Activated CD4-positive, alpha-beta memory T cell treated with anti-CD3 and anti-CD28 coated beads, Interleukin-2, amount 10 ng/mL, durations not matched to agents 7 days and 5 days (primary cell): ENCODE measurements at places on chromosomes 13 and 19.
A peak's percentile ranks its signal among the peaks of the same experiment; 100 is the strongest.

DNA sequence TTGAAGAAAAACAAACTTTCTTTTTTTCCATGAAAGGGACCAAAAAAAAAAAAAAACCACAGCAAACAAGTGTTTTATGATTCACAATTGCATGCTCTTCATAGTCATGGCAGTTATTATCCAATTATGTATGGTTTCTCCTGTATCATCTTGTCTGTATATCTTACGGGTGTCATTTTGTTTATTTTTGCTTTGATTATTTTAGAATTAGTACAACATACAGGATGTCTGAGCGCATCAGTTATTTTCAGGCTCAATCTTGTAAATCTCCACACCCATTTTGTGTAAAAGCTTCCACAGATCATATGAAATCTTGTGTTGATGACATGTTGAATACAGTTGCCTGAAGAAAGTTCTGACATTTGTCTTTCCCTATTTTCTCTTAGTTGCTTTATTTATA is 280.3 kb downstream of the KLF5 start:
- no peak for DNase-seq

DNA sequence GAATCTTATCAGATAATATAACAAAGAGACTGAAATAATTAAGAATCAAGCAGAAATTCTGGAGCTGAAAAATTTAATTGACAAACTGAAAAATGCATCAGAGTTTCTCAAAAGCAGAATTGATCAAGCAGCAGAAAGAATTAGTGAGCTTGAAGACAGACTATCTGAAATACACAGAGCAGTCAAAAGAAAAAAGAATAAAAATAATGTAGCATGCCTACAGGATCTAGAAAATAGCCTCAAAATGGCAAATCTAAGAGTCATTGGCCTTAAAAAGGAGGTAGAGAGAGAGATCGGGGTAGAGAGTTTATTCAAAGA is 39.2 kb downstream of the CAB39L start:
- no peak for DNase-seq

DNA sequence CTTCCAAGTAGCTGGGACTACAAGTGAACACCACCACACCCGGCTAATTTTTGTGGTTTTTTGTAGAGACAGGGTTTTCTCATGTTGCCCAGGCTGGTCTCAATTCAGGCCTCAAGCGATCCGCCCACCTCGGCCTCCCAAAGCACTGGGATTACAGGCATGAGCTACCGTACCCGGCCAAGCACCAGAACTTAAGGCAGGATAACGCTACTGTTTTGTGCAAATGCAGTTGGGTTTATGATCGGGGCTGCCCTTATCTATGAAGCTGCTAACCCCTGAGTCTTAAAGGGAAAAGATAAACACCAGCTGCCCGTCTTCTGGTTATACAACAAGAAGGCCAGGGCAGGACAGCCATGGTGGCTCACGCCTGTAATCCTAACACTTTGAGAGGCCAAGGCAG is 12.6 kb upstream of the TM6SF2 start:
- no peak for DNase-seq

- DNase-seq: no peak
Observed at GRCh38 chr13:27168086-27168485, 3.5 kb downstream of the USP12 start.

GRCh38 chr13:90201676-90202460 is 1145.6 kb upstream of the MIR17HG start:
- no peak for DNase-seq

GRCh38 chr13:23578411-23579071 is 8.3 kb downstream of the TNFRSF19 start:
- peak; percentile 78 for DNase-seq

DNA sequence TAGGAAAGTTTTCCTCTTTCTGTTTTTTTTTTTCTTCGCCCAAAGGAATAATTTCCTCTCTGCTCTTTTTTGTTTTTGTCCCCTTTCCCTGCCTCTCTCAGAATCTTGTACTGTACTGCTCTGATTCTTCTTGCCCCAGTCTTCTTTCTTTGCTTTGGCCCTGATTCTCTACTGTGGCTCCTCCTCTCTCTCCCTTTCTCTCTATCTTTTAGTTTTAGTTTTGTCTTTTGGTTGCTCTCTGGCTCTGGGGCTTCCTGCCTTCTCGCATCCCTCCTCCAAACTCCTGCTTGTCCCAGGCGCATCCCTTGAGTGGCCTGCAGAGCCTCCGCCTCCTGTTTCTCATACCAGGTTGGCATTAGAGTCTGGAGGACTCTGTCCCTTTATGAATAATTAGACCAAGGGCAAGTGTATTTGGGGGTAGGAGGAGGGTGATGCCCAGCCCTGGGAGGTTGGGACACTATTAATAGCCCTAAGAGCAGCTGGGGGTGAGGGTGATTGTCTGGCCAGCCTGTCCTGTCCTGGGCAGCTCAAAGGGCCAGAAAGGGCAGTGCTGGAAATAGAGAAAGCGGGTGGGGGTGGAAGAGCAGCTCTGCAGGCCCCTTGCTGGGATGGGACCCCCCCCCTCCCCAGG is 39.1 kb downstream of the LYL1 start:
- DNase-seq: no peak

GRCh38 chr13:31072041-31072440 is 89.7 kb downstream of the HSPH1 start:
- no peak for DNase-seq

DNA sequence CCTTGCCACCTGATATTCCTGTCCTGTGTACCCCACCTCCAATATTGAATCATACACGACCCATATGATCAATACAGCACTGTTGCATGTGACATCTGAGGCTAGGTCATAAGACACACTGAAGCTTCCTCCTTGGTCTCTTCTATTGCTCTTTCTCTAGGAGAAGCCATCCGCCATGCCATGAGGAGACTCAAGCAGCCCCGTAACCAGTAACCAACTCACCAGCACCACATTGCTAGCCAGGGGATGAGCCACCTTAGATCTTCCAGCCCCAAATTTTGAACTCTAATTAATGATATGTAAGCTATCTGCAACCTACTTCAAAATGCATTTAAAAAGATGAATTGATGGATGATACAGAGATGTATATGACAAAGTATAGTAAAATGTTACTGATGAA is 28.6 kb downstream of the ZNF557 start:
- no peak for DNase-seq

DNA sequence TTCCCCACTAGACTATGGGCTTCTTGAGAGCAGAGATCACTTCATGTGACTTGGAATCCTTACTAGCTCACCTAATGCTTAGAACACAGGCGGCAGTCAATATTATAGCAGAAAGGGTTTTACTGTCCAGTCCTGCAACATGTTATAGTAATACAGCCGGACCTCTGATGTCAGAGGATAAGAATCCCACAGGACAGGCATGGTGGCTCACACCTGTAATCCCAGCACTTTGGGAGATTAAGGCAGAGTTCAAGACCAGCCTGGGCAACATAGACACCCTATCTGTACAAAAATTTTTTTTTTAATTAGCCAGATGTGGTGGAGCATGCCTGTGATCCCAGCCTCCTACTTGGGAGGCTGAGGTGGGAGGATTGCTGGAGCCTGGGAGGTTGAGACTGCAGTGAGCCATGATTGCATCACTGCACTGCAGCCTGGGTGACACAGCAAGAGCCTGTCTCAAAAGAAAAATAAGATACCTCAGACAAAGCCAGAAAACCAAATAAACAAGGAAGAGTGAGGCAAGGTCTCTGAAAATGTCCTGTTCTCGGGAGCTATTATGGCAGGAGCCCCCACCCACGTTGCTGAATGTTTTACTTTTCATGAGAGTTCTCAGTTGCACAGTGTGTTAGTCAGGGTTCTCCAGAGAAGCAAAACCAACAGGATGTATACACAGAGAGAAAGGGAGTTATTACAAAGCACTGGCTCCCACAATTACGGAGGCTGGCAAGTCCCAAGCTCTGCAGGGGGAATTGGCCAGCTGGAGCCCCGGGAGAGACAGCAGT is 100.8 kb downstream of the UBL3 start:
- no peak for DNase-seq

DNA sequence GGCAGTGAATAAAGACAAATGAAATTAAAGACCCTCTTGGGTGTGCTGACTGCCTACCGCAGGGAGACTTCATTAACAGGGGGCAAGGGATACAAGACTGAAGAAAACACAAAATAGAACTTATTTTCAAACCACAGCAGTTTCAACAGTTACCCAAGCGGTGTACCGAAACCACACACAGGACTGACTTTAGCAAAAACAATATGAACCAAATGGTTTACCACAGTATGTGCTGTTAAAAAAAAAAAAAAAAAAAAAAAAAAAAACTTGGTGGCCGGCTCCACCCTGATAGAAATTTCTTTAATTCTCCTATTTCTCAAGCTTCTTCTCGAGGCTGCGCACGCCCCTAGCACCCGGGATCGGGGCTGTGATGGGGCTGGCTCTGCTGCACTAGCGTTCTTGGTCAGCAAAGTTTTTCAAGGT is 42.6 kb downstream of the KLF2 start:
- DNase-seq: peak; percentile 85

DNA sequence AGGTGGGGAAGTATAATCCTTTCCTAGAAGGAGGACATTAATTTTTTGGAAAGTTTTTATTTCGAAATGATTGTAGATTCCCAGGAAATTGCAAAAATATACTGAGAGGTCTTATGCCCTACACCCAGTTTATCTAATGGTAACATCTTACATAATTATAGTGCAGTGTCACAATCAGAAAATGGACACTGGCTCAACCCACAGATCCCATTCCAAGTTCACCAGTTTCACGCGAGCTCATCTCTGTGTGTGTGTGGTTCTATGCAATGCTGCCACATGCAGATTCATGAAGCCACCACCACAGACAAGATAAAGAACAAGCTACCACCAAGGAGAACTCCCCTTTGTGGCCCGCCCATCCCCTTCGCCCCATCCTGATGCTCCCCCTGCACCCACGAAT is 24.4 kb downstream of the IL17D start:
- DNase-seq: no peak

DNA sequence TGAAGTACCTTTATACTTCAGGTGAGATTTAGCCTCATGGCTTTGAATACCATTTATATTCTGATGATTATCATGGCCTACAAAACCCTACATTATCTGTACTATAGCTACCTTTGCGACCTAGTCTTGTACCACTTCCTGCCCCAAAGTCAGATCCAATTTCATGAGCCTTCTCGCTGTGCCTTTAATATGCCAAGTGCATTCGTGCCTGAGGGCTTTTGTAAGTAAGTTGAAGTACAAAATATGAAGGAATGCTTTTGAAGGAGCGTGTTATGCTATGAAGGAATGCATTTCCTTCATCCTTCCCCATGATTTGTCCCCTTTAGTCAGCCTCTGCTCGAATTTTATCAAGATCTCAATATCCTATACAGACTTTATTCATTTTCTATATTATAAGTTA is 9.2 kb upstream of the RASL11A start:
- no peak for DNase-seq

GRCh38 chr13:101401196-101401595 is 15.1 kb downstream of the NALCN start:
- no peak for DNase-seq

- DNase-seq: peak; percentile 40
Observed at GRCh38 chr13:42355092-42355485, 83.1 kb downstream of the AKAP11 start.

DNA sequence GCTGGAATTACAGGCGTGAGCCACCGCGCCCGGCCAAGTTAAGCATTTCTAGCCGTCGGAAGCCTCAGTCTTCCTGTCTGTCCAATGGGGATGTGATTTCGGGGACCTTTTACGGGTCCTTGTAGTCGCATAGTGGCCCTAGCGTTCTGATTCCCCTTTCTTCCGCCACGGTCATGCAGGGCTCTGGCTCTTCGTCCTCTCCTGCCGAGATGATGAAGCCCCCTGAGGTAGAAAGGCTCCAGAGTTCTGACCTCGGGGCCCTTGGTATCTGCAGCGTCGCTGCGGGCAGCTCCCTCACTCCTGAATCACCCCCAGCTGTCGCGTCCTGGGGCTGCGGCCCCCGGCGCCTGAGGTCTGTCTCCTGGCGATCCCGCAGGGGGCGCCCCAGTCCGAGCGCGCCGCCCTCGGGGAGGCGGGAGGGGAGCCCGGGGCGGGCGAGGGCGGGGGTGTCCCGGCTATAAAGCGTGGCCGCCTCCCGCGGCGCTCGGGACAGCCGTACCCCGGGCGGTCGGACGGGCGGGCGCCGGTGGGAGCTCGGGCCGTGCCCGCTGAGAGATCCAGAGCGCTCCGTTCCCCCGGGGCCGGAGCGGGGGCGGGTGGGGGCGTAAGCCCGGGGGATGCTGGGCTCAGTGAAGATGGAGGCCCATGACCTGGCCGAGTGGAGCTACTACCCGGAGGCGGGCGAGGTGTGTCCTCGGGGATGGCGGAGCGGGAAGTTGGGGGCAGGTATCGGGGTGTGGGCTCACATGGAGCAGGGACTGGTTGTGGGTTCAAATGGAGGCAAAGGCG is at the start of gene FOXA3:
Gene FOXA3, plus strand, starts transcription at position 487 of the 789 bp plus-strand sequence. Its CDS starts 131 bp downstream, at position 618.
- peak; percentile 69 for DNase-seq

DNA sequence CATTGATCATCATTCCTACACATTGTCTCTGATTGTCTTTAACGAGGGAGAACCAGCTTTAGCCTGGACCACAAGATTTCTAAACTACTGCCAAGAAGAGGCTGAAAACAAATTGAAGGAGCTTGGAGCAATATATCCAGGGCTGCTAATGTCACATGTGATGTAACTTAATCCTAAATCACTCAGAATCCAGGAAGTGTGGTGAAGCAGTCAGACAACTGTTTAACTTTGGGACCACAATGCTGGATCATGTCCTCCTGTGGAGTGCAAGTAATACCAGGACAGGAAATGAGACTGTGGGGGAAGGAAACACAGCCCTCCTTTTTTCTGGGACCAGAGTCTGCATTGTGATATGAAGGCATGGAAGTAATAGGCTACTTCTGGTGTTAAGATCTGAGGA is 430.2 kb downstream of the KCTD12 start:
- no peak for DNase-seq

DNA sequence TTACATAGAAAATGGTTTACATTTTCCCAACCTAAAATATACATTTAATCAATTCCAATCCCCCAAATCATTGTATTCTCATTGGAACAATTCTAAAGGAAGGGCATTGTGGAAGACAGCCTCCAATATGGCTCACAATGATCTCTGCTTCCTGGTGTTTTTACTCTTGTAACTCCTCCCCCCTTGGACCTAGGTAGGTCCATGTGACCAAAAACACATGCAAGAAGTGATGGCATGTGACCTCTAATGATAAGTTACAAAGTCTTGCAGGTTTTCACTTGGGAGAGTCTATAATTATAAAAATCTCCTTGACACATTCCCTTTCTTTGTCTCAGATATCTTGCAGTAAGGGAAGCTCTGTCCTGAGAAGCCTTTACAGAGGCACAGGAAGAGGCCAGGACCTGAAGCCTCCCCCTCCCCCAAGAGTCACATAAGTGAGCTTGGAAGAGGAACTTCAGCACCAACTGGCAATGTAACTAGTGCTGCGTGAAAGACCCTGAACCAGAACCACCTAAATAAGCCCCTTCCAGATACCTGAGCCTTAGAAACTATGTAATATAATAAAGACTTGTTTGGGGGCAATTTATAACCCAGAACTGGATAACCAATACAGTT is 816.2 kb upstream of the ATXN8OS start:
- DNase-seq: no peak

GRCh38 chr19:33641956-33642498 is 20.3 kb downstream of the CHST8 start:
- no peak for DNase-seq

GRCh38 chr13:113393563-113394338 is 29.8 kb upstream of the GRTP1 start:
- DNase-seq: peak; percentile 86
